ENCODE measurements at places on chromosomes 12 and 14. TPM values are rescaled to one million over a fixed set of nuclear protein-coding genes. Genes with fewer than 3 reads are reported as not detected.

The C12orf60 gene
- total RNA-seq, result not detected

DNA sequence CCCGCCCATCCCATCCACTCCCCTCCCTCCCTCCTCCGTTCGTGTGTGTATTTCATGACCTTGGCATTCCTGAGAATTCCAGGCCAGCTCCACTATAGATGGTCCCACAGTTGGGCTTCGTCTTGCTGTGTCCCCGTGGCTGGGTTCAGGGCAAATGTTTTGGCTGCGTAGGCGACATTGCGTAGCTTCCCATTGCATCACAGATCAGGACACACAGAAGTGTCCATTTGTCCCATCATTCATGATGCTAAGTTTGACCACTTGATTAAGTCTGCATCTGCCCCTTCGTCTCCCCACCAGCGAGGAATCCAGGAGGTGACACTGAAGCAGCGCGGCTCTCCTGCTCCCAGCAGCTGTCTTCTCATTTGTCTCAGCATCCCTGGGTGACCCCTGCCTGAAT is 38.6 kb upstream of the MMP17 start:
- no peak for DNase-seq

GRCh38 chr14:62079038-62079437 is 316.8 kb downstream of the SNAPC1 start:
- no peak for DNase-seq

- no peak for DNase-seq
Measured at GRCh38 chr12:116420227-116420880, 138.8 kb upstream of the MAP1LC3B2 start.

The KRT6B gene
- not detected for total RNA-seq

DNA sequence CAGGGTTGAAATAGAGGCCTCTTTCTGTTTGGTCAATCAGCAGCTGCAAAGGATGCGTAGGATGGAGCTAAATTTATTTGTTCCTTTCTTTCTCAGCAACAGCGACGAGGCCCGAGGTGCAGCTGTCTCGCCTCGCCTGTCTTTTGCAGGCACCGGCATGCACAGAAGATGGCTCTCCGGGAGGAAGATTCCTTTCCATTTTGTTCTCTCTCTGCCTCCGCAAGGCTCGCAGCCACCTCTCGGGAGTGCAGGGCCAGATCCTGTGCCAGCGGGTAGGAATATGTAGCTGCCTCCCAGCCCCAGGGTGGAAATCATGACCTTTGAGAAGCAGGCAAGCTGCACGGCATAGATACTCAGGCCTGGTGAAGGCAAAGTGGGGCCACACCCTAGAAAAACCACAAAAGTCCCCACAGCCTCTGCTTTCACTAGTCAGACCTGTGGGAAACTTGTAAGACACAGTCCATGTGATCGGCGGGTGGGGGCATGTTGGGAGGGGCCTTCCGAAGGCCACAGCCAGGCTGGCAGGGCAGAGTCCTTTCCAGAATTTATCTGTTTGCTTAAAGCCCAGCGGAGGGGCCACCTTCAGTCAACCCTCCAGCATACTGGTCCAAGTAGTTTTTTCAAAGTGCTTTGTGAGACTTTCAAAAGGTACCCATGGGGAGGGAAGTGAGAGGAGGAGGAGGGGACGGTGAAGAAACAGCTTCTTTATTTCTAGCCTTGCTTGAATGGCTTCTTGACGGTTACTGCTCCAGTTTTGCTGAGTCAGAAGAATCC is at the start of gene MAP1LC3B2:
TSS of gene MAP1LC3B2 (plus strand) at position 220 of the 774 bp plus-strand sequence. CDS start 16,562 bp downstream, outside the sequence.
- peak; percentile 63 for DNase-seq

DNA sequence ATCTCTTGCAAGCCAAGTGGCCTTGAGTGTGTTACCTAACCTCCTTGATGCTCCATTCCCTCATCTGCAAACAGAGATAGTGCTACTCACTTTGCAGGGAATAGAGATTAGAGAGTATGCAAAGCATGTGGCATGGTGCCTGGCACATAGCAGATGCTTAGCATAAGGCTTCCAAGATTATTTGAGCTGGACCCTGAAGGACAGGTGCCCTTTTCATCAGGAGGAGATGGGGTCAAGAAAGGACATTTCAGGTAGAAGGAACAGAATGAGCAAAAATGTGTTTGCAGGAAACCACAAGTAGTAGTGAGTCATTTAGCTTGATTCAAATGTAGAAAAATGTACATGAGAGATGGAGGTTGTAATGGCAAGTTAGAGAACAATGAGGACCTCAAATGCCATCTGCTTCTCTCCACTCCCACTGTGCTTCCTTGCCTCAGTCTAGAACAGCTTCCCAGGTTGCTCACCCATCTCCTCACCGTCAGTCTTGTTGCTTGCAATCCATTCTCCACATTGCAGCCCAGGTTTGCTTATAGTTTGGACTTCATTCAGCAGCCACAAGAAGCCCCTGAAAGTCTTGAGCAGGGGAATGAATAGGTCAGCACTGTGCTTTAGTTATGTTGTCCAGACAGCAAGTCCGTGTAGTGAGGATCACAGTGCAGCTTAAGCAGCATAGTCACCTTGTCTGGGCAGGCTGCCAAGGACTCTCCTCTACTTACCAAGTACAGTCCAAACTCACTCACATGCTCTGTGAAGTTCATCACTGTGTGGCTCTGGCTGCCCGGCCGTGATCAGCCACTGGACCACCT is 536.3 kb upstream of the CCDC196 start:
- DNase-seq, result peak; percentile 82

GRCh38 chr12:93167331-93167730 is 210.4 kb upstream of the NUDT4 start:
- no peak for DNase-seq

GRCh38 chr12:120132863-120133385 is 16.4 kb upstream of the RAB35 start:
- DNase-seq, result peak; percentile 43

GRCh38 chr14:65019944-65020566 is 33.4 kb downstream of the FNTB start:
- peak; percentile 88 for DNase-seq

GRCh38 chr14:55336162-55336561 is 64.9 kb downstream of the FBXO34 start:
- peak; percentile 86 for DNase-seq

GRCh38 chr12:38142974-38143373 is 173.6 kb upstream of the ALG10B start:
- DNase-seq, result no peak

GRCh38 chr14:29223947-29224346 is 457.4 kb downstream of the FOXG1 start:
- DNase-seq, result no peak
